ENCODE measurements at places on chromosomes 16 and 17.

GRCh38 chr16:70381604-70382342 is 35.1 kb downstream of the DDX19A start:
- no peak for DNase-seq

DNA sequence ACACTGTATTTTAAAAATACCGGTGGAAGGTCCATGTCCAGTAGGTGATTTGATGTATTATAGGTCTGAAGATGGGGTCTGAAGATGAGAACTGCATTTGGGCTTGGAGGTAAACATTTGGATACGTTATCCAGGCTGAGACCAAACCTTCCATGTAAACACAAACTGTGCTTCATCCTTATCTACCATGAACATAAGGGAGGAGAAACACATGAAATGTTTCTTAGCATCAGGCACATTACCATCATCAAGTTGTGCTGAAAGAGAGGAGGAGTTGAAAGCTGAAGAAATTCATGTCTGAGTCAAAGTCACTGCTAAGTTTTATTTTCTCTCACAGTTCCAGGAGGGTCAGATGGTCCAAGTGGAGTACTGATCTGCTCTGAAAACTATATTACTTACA is 11.4 kb downstream of the SF3B3 start:
- DNase-seq = no peak

DNA sequence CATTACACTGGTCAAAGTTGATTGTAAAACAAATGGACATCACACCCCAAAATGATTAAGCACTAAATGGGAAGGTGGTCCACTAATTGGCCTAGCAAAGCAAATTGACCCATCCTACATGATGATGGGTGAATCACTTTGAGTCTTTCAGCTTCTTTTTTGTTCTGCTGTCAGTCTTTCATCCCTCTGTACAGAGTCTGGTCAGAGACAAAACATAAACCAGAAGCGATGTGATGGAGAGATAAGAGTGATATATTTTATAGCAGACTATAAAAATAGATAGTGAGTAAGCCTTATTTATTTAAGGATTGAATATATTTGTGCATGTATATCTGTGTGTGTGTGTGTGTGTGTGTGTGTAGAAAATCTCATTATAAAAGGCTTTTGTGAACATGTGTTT is 618.4 kb upstream of the SOX9 start:
- no peak for DNase-seq

GRCh38 chr17:20179041-20179440 is 169.9 kb downstream of the SPECC1 start:
- no peak for DNase-seq

DNA sequence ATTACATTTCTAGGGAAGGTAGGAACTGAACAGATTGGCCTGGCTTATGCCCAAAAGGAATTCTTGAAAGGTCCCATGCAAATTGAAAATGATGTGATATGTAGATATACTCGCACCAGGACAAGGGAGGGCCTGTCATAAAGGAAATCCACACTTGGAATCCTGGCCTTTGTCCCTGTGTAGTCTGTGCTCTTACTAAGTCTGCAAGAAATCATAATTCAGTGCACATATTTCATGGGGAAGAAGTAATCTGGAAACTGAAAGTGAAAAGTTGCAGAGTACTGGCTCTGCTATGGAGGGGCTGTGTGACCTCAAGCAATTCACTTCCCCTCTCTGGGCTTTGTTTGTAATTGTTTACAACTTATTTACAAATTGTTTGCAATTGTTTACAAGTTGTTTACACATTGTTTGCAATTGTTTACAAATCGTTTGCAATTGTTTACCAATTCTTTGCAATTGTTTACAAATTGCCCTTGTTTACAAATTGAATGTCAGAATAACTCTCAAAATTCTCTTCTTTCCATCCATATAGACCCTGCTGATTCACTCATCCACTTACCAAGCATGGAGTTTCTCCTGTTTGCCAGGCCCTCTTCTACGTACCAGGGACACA is 12.9 kb downstream of the SCNN1G start:
- no peak for DNase-seq

- DNase-seq = peak; percentile 30
Observed at GRCh38 chr17:55356434-55357328, 65.0 kb downstream of the MMD start.

- DNase-seq = no peak
Observed at GRCh38 chr17:42841975-42842685, 2.2 kb upstream of the AOC2 start.

All from stimulated activated CD4-positive, alpha-beta T cell treated with anti-CD3 and anti-CD28 coated beads, Interleukin-15, amount 100 ng/mL, for 48 hours (primary cell).